NB4 (cell line): ENCODE measurements at places on chromosomes 16 and 17.

DNA sequence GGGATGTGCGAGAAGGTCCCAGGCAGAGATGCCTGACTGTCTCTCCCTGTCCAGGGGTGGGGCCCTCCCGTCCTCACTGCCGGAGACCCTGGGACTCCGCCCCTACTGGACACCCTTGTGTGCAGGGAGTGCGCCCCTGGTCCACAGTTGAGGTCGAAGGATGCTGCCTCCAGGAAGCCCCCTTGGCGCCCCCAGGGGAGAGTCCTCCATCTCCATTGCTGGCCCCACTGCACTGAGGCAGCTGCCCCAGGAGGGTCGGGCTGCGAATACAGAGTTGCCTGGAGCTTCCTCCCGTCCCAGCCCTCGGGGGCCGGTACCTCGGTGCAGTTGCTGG, 26.6 kb downstream of the CTU2 start:
- no peak for DNase-seq

- DNase-seq = no peak
Measured at GRCh38 chr17:73481676-73482075, 162.6 kb downstream of the SDK2 start.

DNA sequence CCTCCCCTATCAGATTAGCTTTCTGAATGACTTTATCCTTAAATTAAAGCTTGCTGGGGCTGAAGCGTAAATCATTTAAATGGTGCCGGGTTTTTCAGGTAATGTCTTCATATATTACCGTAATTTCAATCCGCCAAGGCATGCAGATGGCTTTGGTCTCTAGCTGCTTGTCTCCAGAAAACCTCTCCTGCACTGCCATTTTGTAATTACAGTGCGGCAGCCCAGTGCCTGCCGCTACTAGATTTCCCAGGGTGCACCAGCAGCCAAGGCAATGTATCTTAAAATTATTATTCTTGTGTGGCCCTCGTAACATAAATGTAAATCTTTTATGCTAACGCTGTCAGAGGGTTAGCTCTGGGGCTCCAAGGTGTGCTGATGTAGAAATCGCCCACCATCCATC, 208.5 kb downstream of the TMEM114 start:
- DNase-seq = no peak

- peak; percentile 99 for DNase-seq
Measured at GRCh38 chr16:75464122-75464918, at the start of gene TMEM170A. Gene TMEM170A (minus strand): TSS chr16:75464689. CDS start chr16:75464600, 89 bp downstream.

DNA sequence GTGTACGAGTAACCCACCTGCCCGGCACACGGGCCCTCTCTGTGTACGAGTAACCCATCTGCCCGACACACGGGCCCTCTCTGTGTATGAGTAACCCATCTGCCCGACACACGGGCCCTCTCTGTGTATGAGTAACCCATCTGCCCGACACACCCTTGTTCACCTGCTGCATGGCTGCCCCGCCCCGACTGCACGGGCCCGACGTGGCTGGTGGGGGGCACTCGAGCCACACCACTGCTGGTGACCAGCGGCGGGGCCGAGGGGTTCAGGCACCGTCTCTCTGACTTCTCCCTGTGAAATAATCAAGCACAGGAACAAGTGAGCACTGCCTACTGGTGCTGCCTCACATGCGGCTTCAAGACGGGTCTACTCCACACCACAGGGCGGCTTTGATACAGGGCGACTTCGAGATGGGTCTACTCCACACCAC, 22.1 kb downstream of the MAP1LC3B start:
- DNase-seq = no peak
